ENCODE measurements at places on chromosomes 3 and 15.

- peak; percentile 22 for DNase-seq
Measured at GRCh38 chr15:69862540-69862939, 235.2 kb downstream of the TLE3 start.

DNA sequence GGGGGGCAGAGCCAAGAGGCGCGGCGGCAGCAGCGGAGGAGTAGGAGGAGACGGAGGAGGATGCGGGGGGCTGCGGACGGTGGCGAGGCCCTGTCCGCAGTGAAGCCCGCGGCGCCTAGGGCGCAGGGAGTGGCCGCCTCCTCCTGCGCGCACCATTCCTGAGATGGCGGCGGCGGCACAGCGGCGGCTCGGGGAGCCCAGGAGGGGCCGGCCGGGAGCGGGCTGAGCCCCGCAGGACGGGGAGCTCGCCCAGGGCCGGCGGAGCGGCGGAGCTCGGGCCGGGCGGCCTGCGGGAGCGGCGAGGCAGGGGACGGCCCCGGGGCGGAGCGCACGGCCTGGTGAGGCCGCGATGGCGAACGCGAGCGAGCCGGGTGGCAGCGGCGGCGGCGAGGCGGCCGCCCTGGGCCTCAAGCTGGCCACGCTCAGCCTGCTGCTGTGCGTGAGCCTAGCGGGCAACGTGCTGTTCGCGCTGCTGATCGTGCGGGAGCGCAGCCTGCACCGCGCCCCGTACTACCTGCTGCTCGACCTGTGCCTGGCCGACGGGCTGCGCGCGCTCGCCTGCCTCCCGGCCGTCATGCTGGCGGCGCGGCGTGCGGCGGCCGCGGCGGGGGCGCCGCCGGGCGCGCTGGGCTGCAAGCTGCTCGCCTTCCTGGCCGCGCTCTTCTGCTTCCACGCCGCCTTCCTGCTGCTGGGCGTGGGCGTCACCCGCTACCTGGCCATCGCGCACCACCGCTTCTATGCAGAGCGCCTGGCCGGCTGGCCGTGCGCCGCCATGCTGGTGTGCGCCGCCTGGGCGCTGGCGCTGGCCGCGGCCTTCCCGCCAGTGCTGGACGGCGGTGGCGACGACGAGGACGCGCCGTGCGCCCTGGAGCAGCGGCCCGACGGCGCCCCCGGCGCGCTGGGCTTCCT lies at the start of gene GPR27:
GPR27 (plus strand) TSS at position 155 of the 909 bp plus-strand sequence; CDS start at position 350, 195 bp downstream.
- DNase-seq, result peak; percentile 43

DNA sequence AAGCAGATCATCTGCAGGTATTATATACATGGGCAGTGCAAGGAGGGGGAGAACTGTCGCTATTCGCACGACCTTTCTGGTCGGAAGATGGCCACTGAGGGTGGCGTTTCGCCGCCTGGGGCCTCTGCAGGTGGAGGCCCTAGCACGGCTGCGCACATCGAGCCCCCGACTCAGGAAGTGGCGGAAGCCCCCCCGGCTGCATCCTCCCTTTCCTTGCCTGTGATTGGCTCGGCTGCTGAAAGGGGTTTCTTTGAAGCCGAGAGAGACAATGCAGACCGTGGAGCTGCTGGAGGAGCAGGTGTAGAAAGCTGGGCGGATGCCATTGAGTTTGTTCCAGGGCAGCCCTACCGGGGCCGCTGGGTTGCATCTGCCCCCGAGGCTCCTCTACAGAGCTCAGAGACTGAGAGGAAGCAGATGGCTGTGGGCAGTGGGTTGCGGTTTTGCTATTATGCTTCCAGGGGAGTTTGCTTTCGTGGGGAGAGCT lies 639 bp downstream of the MKRN3 start:
- no peak for DNase-seq

- DNase-seq, result no peak
Measured at GRCh38 chr3:131786386-131786785, 248.4 kb downstream of the CPNE4 start.

GRCh38 chr3:63910891-63911290 lies 1.3 kb downstream of the SCAANT1 start:
- no peak for DNase-seq

DNA sequence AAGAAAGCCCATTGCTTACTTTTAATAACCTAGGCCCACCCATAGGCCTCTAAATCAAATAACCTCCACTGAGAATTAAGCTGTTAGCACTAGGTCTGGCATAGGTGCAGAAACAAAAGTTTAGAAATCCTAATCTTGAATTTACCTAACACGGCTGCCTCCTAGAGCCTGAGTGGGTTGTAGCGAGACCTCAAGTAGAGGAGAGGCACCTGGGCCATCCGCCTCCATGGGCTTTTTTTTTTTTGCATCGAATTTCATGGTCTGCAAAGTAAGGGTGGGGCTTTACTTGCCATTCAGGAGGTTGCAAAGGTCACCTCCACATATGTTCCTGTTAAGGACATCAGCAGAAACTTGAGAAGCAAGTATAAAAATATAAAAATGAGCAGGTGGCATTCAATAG lies 6.6 kb upstream of the TPM1 start:
- DNase-seq, result no peak

GRCh38 chr15:78044407-78045155 lies 32.9 kb downstream of the TBC1D2B start:
- DNase-seq, result peak; percentile 57

- DNase-seq, result no peak
Measured at GRCh38 chr3:100044369-100044768, 69.9 kb downstream of the FILIP1L start.

DNA sequence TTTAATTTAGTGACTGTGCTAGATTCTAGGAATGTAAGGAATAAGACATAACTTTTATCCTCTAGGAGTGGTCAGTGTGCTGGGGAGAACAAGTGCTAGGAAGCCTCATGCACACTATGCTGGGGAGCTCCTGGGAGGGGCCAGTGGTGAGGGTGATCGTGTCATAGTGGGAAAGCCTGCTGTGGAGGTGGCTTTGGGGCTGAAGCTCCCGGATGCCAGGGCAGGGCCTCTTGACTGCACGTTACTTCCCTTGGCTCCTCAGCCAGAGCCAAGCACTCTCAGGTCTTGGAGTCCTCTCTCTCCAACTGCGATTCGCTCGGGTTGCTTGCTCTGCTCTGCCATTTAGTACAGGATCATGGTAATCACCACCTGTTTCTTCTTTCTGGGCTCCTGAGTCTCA lies 33.6 kb downstream of the SQOR start:
- DNase-seq, result no peak

DNA sequence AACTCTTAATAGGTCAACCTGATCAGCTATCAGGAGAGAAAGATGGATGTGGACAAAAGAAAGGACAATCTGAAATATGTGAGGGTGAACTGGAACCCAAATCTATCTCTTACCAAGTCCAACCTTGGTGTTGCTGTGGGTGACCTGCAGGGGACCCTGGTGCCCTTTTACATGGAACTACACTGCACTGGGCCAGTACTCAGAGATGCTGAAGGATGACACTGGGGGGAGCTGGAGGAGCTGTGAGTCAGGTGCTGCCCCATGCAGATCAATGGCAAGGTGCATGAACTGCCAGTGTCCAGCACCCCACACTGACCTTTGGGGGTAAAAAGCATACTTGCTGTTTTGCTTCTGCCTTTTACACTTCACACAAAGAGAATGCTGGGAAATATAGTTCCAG lies 55.6 kb upstream of the TBC1D5 start:
- no peak for DNase-seq

DNA sequence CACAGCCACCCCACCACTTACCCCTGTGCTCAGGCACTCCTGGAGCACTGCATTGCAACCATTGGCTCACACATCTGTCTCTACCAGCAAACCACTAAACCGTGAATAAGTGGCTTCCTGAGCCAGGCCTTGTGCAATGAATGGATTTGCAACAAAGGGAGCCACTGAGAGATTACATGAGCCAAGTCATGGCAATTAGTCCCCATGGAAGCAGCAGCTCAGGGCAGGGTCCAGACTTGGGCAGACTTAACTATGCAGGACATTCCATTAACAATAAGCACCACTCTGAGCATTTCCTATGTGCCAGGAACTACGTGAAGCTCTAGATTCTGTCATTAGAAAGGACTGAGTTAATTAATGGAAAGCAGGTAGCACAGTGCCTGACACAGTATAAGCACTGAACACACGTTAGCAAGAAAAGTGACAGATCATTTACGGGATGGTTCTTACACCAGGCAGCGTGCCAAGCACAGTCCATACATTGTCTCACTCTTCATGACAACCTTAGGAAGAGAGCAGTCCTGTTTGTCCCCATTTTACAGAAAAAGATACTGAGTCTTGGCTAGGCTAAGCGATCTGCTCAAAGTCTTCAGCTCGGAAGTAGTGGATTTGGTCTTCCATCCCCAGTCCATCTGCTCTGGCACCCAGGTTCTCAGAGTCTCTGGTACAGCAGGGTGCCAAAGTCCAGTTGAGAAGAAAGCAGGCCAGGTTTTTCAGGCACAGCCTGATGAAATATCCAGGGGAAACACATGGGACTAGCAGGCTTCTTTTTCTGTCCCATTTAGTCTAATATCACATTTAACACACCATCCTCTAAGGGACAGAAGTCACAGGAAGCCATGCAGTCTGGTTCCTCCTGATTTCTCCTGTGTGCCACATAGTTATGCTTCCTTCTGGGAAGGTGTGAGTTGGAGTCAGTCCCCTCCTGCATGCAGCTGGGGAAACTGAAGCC lies 44.1 kb downstream of the LIPC start:
- peak; percentile 84 for DNase-seq

DNA sequence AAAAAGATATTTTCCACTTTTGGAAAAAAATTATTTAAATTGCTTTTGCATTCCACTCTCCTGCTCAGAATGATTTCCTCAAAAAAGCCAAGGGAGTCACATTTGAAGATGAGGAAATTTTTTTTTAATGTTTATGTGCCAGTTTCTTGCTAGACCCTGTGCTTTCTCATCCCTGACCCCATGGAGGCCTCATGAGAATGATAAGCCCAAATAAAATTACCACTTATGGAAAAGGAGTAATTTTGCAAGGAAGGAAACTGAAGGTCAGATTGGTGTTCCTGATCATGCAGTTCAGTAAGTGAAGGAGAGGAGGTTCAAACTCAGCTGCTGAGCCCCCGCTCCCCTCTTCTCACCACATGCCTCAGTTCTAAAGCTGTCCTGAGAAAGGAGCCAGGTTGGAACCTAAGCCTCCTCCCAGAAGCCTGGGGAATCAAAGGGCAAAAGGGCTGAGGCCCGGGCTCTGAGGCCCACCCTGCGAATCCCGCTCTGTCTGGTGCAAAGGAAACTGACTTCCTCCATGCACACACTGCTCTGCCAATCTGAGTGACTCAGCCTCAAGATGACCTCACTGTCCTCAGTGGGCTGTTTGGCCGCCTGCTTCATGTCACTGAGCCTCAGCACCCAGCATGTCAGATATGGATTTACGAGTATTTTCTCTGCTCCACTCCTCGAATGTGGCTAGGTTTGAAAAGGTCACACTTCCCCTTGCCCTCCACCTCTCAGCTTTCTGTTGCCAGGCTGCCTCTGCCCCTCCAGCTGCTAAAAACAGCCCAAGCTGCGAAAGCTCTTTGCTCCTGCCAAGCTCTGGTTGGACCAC lies 56.9 kb upstream of the FLNB start:
- DNase-seq, result peak; percentile 54

DNA sequence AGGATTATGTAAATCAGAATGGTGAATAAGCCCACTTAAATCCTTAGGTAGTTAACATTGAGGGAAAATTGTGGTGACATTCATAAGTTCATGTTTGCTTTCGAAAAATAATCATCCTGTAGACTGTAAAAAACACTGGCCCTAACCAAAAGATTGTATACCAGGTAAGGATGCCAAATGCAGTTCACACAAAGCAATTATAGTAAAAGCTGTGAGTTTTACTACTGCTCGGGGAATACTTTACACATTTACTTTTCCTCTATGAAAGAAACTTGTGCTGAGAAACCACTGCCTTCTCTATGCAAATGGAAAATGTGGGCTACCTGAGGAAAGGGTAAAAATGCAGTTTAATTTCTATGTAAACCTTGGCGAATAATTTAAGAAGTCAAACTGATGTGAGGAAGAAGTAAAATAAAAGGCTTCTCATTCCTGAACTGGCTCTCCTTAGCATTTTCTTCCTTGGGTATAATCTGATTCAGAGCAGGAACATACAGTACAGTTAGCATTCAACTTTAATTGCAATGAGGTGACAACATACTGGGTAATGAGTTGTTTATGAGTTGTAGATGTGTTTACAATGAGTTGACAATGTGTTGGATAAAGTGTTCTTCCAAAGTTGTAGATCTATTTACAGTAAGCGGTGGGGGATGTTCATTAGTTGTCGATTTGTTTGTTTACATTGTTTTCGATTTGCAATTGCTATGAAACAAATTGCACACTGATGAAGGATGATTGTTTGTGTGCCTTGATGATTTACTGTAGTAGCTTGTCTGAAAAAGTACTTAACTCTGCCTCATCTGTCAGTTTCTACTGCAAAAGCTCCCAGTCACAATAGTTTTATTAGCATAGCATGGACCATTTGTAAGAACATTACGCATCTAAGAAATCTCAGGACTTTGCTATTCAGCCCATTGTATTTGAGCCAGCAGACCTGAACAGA lies 453.0 kb upstream of the DPH6 start:
- no peak for DNase-seq

DNA sequence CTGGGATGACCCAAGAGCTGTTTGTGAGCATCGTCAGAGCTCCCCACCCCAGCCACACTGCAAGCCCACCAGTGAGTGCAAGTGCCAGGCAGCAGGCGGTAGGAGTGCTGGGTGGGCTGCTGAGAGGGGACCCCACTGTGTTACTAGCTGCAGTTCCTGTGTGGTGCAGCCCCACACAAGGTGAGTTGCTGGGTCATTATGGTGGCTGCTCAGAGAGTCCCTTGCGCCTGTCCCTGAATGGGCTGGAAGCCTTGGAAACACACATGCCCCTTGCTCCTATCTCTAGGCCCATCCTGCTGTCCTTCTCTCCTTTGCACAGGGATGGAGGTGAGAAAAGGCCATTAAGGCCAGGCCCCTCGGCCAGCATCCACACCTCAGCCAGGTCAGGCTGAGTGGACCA lies 83.7 kb downstream of the SEC22A start:
- no peak for DNase-seq
